CD4-positive, alpha-beta T cell treated with Interleukin-6 at 100 ng/mL for 8 hours (primary cell): ENCODE measurements at places on chromosomes 2 and 18.

DNA sequence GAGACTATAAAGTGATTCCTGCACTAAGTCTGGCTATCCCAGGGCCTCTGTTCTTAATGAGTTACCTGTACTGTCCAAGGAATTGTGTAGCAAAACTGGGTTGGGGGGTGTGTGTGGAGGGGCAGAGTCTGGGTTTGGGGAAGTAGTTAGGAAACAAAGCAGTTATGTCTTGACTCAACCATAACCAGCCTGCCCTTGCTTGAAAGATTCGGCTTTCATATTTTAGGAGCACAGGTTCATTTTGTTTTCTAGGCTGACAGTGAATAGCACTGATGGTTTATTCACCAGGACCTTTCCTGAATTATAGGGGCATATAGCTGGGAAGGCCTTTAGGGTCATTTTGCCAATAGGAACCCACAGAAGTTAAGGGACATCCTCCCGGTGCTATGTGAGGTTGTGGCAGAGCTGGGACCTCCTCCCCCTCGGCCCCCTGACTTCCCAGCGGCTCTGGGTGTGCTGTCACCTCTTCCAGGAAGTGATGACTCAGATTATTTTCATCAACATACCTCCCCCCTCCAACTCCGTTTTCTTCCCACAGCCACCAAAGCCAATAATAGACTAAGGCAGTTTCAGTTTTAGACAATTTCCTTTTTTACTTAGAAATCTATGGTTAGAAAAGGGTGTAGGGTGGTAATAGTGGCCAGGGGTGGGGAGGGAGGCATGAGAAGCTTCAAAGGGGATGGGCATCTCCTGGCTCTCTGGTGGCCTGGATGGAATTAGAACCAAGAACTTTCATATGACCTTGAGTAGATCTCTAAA lies 44.8 kb downstream of the SETBP1 start:
- peak; percentile 69 for DNase-seq

DNA sequence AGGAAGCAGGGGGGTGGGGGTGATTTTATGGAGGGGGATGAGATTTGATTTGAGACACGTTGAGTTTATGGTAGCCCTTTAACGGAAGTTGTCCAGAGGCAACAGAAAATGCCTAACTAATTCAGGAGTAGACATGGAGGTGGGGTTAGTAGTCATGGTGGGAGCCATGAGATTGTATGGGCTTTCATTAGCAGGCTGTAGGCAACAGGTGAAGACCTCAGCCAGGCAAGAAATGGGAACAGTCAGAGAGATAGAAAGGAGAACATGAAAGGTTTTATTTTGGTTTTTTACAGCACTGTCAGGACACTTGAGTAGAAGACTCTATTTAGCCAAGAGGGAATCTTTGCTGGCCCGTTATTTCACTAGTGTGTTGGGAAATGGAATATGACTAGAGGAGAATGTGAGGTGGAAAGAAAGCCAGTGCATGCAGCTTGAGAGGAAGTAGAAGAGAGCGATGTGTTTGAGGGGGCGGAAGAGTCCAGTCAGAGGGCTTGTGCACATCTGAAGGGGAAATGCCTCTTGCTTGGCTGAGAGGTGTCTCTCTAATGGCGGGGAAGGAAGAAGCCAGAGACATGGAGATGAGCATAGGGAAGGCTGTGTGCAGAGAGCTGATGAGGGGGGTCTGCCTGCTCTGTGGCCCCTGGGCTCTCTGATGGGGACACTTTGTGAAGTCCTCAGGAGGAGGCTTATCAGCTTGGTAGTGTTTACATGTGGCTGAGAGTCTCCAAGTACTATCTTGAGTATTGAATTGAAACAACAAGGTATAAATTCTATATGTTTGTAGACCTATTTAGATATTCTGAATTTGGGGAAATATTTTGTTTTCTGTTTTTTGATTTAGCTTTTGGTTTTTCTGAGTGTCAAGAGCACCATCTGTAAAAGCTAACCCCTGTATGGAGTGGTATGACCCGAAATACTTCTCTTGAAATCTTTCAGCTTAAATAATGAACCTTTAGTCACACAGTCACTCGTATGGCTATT lies 66.9 kb upstream of the ITM2C start:
- no peak for DNase-seq

DNA sequence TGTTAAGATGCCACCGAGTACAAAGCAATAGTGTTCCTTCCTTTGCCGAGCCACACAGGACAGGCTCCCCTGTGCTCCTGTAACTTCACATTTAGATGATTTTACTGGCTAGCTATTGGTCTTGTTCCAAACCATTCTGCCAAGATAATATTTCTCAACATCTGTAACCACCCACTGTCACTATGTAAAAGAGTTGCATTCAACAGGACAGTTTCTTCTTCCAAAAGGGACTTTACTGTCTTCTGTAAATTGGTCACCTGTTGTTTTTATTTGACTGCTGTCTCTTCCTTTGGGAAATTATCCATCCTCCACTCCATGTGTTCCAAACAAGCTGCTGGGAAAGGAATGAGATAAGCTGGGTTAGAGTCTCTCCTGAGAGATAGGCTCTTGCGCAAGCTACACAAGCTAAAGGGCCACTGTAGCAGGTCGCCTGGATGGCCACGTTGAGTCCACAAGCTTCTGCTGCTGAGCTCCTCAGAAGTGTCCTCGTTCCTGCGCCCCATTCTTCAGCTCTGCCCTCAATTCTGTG lies 14.4 kb upstream of the BZW1 start:
- DNase-seq: no peak

DNA sequence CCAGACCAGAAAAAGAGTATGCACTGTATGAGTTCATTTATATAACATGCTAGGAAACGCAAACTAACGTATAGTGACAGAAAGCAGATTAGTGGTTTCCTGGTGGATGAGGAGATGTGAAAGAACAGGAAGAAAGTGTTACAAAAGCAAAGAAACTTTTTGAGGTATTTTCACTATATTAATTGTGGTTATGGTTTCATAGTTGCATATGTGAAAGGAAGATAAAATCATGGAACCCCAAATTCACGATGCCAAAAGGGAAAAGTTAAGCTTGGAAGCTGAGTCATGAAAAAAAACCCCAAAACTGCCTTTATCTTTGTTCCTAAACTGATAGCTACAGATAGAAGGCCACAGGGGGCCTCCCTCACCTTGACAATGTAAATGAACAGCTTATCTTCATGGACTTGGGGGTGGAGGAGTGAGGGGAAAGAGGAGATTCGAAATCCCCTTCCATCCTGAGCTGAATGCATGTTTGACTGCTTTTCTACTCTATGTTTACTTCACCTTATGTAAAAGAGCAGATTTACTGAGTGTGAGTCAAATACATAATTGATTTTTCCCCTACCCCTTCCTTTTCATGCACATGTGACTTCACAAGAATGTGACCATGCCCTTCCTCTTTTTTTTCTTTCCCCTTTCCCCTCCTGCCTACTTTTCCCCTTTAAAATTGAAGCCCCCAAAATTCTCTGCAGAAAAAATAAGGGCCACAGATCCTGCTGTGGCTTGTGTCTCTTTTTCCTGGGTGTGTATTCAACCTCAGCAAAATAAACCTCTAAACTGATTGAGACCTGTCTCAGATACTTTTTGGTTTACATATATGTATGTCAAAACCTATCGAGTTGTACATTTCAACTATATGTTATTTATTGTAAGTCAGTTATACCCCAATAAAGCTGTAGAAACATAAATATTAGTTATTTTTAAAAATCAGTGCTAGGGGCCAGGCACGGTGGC lies 100.1 kb upstream of the TLK1 start:
- no peak for DNase-seq

- DNase-seq: no peak
Observed at GRCh38 chr2:113705982-113706523, 50.4 kb downstream of the SLC35F5 start.

DNA sequence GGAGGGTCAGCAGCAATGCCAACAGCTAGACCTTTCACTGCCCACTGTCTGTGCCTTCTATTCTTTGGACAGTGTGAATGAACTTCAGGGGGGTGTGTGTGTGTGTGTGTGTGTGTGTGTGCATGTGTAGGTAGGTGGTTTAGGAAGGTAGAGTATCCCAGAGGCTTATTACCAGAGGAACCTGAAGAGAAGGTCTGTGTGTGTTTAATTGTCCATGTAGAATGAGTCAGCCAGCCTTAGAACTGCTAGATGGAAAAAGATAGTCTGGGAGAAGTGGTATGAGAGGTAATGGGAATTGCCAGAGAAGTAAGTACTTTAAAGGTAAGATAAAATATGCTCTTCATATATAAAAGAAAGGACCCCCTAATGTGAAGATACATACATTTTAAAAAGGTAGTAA lies 522.2 kb downstream of the PIK3C3 start:
- no peak for DNase-seq

- DNase-seq: no peak
Observed at GRCh38 chr2:66198873-66199272, 236.1 kb upstream of the MEIS1 start.

GRCh38 chr2:3751251-3751650 lies 47.9 kb downstream of the DCDC2C start:
- DNase-seq: no peak

DNA sequence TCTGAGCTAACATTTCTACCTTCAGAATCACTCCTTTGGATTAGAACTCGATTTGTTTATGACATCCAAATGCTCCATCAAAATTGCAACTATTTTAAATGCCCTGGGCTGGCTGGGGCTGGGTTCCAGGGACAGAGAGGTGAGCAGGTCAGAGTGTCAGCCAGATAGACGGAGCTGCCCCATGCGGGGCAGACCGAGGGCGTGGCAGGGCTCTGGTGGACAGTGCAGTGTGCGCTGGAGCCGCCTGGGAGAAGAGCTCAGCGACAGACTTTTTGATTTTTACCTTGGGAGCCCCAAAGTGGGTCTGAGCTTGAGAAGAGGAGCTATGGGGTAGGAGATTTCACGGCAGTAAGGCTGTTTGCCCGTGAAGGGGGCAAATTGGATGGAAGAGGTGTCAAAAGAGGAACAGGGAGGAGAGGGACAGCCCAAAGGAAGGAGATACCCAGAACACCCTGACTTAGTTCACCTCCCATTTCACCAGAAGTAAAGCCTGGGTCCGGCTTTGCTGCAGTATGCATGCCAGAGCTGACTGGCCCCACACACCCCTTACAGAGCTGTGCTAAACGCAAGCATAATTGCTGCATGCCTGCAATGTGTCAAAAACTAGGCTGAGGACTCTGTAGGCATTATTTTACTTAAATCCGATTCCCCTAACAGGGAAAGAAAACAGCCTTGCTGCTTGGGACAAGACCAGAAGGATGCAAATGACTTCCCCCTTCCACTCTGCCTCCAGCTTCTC lies 33.7 kb downstream of the EN1 start:
- no peak for DNase-seq

DNA sequence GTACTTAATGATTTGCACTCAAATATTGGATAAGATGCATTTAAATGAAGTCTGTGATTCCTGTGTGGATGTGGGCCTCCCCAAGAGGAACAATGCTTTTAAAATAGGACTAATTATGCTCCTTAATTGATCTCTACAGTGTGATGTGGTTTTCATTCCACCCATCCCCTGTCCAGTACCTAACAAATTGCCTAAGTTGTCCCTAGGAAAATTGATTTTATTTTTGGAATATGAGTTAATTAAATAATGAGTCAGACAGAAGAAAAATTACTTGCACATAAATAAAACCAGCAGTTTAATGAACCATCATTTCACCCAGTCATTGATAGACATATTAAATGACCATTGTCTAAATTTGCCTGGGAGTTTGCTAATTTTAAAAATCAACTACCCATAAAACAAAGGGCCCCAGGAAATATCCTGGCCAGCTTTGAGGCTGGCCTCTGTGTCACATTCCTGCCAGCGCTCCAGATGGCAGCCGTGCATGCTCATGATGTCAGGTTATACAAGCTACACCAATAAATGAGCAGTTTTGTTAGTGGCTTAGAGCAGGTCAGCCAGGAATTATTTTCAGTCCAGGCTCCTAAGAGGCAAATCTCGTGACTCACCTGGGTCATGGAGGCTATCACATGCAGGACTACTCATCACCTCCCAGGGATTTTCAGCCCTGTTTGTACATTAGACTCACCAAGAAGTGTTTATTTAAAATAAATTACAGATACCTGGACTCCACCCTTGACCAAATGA lies 31.9 kb downstream of the ABHD3 start:
- DNase-seq: no peak

- no peak for DNase-seq
Observed at GRCh38 chr2:152961351-152961750, 242.9 kb downstream of the ARL6IP6 start.
